ENCODE measurements at places on chromosomes 13 and 19.

- DNase-seq = no peak
These were observed 145.6 kb upstream of the ZNF536 start for GRCh38 chr19:30226464-30227011.

- DNase-seq = no peak
These were observed 96.1 kb downstream of the STARD13 start for GRCh38 chr13:33189470-33189869.

DNA sequence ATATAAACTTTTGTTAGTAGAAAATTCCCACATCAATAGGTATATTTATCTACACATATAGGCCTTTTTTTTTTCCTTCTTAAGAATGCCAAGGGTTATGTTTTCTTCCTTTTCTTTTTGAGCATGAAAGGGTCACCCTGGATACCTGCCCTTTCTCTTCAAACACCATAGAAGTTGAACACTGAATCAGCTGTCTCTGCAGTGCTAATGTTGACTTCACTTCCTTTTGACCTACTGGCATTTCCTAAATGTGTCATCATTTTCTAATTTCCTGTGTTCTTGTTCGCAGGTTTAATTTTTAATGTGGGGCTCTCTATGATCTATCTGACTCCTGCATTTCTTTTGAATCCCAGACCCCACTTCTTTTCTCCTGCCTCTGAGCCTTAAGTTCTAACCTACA lies 532.0 kb downstream of the GPC6 start:
- no peak for DNase-seq

DNA sequence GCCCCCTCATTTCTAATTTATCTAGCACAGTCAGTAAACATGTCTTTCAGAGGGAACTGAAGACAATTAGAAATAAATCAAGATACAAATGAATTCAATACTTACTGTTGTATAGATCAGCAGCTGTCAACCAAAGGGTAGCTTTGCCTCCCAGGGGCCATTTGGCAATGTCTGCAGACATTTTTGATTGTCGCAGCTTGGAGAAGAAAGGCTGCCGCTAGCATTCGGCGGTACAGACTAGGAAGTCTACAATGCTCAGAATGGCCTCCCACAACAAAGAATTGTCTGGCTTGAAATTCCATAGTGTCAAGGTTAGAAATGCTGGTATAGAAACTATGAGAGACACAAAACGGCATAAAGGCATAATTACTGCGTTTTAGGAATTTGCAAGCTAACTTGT lies 91.6 kb downstream of the RGCC start:
- no peak for DNase-seq

DNA sequence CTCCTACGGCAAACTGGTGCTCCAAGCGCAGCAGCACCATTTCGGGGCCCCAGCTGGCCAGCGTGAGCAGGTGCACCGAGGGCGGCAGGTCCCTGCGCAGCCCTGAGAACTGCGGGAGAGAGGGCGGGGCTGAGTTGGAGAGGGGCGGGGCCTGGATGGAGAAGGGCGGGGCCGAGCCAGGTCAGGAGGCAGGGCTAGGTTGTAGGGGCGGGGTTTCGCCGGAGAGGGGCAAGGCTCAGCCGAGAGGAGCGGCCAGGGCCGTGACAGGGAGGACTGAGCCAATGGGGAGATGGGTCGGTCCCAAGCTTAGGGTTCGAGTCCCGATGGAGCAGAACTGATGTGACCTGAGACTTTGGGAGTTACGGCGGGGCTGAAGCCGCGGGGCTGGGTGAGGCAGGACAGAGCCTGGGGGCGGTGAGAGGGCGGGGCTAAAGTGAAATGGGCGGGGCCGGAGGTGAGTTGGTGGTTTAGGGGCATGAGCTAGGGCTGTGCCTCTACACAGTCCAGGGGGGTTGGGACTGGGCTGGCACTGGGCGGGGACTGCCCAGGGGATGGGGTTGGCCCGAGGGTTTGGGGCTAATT lies 19.0 kb downstream of the MAN2B1 start:
- peak; percentile 43 for DNase-seq

GRCh38 chr19:6837525-6837924 lies 49.9 kb upstream of the ADGRE1 start:
- DNase-seq = no peak

DNA sequence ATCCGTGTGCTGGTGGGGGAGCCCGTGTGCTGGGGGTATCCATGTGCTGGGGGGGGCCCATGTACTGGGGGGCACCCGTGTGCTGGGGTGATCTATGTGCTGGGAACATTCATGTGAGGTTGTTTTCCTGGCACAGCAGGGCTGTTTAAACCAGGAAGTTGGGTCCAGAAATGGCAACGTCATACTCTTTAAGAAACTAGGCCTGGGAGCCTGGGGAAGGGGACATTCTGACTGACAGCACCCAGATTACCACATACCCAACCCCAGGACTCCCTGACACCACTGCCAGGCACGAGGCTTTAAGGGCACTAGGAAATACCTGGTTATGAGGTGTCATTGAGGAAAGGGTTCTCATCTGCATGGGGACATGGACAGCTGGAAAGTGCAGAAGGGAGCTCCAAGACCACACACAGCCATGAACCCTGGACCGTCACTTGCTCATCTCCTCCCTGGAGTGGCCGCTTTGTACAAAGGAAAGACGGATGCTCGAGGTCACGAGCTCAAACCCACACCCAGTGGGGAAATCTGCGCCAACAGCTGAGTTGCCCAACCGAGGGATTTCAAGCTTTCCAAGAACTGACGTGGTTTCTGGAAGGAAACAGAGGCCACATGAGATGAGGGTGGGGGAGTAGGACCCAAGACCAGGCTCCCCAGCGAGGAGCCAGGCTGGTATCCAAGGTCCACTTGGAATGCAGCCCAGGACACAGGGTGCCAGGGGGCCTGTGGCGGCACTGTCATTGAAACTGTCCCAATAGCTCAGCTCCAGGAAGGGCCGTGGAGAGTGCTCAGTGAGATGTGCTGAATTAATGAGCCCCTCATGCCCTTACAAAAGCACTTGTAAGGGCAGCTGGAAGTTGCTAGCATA lies 40.9 kb downstream of the RAB20 start:
- no peak for DNase-seq

DNA sequence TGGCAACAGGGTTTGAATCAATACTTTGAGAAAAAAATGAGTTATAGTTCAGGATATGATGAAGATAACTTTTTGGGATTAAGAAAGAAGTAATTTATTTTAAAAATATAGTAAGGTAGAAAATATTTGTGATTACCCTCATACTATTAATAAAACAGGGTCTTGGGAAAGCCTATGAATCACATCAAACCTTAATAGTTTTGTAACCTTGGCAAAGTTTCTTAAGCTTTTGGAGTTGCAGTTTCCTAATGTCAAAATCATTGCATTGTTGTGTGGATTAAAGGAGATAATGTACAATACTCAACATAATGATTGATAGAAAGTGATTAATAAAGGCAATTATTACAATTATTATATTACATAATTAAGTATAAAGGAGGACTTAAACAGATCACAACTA lies 149.0 kb downstream of the LMO7 start:
- no peak for DNase-seq

DNA sequence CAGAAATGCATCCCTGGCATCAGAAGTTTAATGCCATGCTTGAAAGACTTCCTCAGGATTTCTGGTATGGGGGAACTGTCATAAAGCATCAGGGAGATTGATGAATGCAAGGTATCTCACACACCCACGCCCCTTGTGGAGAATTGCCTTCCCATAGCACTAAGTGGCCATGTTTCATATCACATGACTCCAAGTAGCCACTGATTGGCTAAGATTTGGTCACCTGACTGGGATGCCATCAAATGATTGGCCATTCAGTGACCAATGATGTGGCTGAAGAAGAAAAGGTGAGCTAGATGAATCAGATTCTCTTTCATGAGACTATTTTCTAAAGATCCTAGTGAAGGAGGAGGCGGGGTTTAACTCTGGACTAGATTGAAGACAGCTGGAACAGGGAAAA lies 7.3 kb downstream of the KLK8 start:
- no peak for DNase-seq

DNA sequence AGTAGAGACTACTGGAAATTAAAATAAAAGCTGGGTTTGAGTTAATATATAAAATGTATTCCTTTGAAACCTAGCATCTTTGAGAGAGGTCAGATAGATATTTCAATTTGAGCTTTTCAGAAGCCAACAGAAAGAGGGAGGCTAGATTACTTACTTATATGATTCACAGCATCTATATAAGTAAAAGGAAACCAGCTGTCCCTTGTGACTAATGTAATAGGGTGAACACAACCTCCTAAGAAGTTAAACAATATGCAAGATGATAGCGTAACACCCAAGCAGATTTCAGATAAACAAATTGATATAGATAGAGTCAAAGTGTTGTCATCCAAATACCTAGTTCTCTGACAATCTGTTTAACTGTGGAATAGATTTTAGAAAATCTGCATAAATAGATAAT lies 393.5 kb upstream of the GPC6 start:
- DNase-seq = no peak

DNA sequence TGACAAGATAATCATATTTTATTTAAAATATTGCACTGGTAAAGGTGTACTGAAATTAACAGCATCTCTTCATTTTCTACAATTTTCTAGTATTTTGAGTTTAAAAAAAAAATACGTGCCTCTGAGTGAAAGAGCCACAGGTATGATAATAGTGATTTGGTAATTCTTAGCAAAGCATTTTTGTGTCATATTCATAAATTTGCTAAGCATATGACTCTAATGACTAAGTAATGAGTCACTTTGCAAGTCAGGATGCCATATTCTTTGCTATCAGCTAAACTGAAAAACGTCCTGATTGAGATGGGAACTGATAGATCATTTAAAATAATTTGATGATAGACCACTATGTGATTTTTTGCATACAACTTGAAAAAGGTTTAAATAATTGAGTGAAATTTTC lies 136.1 kb upstream of the IRS2 start:
- DNase-seq = no peak

GRCh38 chr19:48332662-48333466 lies 7.5 kb downstream of the EMP3 start:
- DNase-seq = peak; percentile 97

DNA sequence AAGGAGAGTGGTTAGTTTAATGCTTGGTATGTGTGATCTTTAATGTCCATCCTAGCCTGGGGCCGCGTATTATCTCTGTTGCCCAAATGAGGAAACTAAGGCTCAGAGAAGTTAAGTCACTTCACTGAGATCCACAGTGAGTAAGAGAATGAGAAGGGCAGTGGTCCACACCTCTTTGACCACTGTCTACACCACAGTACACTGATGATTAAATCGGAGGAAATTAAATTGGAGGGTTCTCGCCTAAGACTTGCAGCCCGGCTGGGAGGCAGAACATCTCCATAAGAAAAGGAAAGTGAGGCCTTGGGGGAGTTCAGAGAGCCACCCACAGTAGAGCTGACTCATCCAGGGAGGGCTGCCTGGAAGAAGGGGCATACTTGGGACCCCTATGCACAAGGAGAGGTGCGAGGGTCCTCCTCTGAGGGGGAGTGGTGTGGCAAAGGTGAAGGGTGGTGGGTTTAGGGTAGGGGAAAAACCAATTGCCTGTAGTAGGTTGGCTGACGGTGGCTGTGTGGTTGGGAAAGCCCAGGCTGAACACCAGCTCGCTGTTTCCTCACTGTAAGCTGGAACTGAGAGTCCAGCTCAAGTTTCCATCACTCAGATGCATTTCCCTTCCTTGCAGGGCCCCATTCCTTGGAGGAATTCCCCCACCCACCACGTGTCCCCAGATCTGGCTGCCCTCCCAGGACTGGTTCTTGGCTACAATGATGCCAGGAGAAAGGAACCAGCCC lies 15.0 kb upstream of the DHRS12 start:
- peak; percentile 28 for DNase-seq

DNA sequence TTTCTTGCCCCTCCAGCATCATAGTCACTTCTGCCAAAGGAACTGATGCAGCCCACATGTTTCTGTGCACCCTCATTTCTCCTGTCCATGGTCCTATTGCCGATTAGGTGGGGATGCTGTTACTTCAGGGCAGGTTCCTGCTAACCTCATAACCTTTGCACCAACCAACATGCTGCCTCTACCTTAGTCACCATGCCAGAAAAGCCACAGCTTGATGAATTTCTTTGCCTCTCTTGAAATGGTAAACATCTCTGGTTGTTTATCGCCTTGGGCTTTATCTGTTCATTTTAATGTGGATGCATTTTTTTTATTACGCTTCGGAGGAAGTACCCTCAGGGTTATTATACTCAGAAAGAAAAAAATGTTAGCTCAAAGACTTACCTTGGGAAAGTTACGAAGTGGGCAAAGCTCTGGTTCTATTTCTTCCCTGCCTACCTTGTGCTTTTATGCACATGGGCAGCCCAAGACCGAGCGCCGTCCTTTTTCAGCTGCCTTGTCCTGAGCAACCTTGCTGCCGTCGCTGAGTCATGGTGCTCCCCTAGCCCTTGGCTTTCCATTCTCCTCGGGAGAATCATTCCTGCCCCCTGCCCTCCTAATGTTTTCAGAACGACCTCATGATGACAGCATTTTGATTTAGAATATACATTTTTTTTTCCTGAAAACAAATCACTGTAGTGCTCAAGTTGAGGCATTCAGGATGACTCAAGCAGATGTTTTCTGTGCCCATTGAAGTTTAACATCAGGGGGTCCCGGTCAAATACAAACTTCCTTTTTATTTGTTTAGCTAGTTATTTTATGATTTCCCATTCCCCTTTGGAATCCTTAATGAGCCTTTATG lies 280.0 kb downstream of the SHISA2 start:
- no peak for DNase-seq

- no peak for DNase-seq
These were observed 88.6 kb downstream of the KLF12 start for GRCh38 chr13:74045583-74045982.

GRCh38 chr13:36108954-36109353 lies 22.2 kb downstream of the DCLK1 start:
- no peak for DNase-seq

DNA sequence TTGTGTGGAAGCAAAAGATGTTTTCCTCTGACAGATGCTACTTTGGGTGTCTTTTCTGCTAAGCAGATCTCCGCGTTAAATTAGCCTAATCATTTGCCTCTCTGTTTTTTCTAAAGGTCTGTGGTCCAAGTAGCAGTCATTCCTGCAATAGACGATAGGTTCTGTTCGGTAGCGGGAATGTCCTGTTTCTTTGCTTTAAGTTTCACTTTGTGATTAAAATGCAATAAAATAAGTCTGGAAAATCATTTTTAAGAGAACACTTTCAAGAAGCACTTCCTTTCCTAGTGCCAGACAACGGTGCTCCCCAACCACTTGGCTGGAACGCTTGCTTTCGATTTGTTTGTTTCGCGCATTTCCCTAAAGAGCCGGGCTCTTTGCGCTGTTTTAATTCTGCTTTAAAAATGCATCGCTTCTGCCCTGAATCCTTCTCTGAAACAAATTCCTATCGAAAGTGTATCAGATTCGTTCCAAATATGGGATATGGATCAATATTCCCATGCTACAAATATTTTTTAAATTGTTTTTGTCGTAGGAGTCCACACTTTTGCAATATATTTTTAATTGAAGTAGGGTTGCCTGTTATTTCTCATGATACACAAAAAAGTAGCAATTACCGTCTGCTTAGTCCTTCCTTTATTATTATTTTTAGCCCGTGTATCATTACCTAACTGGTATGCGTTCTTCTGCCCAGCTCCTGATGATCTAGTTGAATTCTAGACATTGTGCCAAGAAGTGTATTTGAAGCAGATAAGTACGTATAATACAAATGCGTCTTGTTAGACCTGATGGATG lies 14.2 kb downstream of the ZIC2 start:
- no peak for DNase-seq

Data from activated CD4-positive, alpha-beta T cell treated with anti-CD3 and anti-CD28 coated beads, Interleukin-2, amount 50 U/mL, for 16 hours (primary cell).